Right hindlimb (tissue), 1 donor: ENCODE measurements at places on chromosomes 7 and 10.

- no peak for DNase-seq
Observed at GRCh38 chr7:30837581-30837980, 66.4 kb downstream of the MINDY4 start.

- DNase-seq: no peak
Observed at GRCh38 chr10:75018251-75018650, 93.2 kb upstream of the SAMD8 start.

DNA sequence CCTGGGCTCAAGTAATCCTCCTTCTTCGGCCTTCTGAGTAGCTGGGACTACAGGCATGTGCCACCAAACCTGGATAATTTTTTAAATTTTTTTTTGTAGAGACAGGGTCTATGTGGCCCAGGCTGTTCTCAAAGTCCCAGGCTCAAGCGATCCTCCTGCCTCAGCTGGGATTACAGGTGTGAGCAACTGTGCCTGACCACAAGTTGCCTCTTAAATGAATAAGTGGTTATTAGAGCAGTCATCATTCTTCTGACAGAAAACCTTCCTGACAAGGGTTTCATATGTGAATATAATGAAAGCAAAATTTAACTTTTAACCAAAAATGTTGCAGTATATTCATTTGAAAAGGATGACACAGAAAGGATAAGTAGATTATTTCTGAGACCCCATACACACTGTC, 532.5 kb downstream of the GRM8 start:
- DNase-seq: no peak

DNA sequence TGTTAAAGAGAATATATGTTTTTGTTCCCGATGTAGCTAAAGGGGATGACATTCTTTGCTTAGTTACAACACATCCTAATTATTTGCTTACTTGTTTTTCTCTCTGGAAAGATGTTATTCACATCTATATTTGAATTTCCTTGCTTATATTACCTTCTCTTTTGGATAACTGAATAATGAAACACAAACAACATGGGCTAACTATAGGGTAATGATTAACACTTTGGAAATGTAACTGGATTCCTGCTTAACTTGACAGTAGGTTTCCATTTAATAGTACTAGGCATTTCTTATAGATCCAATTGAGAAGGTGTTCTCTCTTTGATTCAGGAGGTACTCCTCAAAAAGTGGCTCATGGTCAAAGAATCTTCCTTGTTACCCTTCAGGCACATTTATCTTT, 141.1 kb downstream of the CCSER2 start:
- no peak for DNase-seq

- DNase-seq: no peak
Observed at GRCh38 chr7:7221599-7222038, 39.3 kb downstream of the C1GALT1 start.

GRCh38 chr7:75965617-75966016, 28.8 kb downstream of the TMEM120A start:
- DNase-seq: no peak

DNA sequence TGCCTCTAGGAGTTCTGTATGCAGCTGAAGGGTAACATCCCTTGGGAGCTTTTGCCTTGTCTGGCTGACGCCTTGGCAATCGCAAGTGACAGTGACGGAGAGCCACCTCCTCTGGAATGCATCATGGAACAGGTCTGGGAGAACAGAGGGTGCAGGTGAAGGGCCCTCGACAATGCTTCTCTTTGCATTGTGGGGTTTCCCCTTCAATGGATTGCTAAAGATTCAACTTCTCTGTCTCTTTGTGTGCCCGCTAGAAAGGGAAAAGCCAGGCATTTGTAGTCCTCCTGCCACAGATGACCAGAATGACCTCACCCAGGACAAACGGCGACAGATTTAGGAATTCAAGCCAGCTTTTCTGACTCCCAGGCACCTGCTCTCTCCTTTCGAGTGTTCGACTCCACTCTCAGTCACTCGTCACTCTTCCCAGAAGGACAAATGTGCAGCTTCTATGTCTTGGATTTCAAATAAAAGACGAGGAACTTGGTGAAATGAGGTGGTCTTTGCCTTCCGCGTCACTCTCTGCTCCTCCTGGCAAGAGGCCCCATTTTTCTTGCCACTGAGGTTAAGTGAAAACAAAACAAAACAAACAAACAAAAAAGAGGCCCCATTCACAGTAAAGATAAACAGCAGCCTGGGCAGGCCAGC, 26.1 kb downstream of the IL2RA start:
- DNase-seq: no peak

GRCh38 chr10:35306852-35307251, 29.5 kb upstream of the CCNY start:
- no peak for DNase-seq

DNA sequence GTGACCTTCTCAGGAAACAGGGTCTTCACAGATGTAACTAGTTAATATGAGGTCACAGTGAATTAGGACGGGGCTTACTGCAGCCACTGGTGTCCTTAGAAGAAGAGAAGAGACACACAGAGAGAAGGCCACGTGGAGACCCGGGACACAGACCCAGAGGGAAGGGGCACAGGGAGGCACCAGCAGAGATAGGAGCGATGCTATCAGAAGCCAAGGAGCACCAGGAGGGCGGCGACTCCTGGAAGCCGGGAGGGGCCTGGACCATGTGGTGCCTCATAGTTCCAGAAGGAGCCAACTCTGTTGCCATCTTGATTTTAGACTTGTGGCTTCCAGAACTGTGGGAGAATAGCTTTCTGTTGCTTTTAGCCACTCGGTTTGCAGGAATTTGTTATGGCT, 505.9 kb downstream of the TCERG1L start:
- no peak for DNase-seq

GRCh38 chr7:34156336-34156735, 251.0 kb downstream of the BMPER start:
- DNase-seq: no peak

DNA sequence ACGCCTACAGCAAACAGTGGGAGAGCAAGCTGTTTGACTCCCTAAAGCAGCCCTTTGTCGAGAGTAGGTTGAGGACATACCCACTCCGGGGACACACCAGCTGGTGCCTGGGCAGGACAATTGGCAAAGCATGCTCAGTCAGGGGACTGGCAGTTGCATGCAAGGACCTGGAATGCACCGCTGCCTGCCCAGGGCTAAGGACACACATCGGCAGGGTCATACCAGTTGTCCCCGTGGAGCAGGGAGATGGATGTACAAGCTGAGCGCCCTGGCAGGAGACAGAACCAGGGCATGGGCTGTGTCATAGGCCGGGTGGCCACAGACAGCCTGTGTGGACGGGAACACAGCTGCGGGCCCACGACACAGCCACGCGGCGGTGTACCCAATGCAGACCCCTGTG, 18.3 kb upstream of the ELN start:
- no peak for DNase-seq

DNA sequence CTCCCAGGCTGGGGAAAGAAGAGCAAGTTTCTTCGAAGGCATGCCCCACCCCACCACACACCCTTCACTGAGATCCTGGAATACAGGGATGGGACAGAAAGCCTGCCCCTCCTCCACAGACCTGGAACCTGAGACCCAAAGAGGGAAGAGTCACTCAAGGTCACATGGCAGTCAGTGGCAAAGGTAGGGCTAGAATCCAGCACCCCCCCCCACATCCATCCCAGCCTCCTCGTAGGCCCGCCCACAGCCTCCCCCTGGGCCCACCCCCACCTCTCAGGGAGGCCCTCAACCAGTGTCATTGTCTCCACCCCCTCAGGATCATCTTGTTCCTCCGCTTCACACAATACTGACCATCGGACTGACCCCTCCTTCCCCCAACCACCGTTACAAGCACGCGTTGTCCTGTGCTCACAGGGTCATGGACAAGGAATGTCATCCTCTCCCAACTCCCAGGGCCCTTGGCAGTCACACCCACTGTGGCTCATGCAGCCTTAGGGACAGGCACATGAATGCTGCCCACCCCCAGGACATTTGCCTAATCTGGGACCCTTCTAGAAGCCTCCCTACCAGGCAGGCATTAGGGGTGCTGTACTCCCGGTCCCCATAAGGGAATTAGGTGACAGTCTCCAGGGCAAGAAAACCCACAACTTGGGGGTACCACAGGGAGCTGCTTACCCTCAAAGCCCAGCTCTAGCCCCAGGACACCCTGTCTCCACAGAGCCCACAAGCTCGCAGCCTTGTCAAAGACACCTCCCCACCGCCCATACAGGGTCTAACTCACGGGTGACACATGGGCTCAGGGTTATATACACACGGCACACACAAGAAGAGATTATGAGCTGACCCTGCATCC, 1.4 kb downstream of the KCNH2 start:
- no peak for DNase-seq

- no peak for DNase-seq
Observed at GRCh38 chr10:116055917-116056252, 217.1 kb downstream of the GFRA1 start.

- DNase-seq: no peak
Observed at GRCh38 chr7:142248166-142249160, 9.4 kb downstream of the PRSS58 start.

- no peak for DNase-seq
Observed at GRCh38 chr10:13681528-13681927, 94.8 kb downstream of the PRPF18 start.

- no peak for DNase-seq
Observed at GRCh38 chr7:108181073-108181985, 51.2 kb upstream of the LAMB4 start.

GRCh38 chr10:47090903-47091302, 179.7 kb downstream of the PTPN20 start:
- DNase-seq: no peak

GRCh38 chr10:110833234-110833940, 38.3 kb upstream of the PDCD4 start:
- DNase-seq: no peak

GRCh38 chr10:25487266-25487665, 312.5 kb downstream of the GPR158 start:
- DNase-seq: no peak

- peak; percentile 39 for DNase-seq
Observed at GRCh38 chr10:127600479-127600878, 51.4 kb downstream of the NPS start.

DNA sequence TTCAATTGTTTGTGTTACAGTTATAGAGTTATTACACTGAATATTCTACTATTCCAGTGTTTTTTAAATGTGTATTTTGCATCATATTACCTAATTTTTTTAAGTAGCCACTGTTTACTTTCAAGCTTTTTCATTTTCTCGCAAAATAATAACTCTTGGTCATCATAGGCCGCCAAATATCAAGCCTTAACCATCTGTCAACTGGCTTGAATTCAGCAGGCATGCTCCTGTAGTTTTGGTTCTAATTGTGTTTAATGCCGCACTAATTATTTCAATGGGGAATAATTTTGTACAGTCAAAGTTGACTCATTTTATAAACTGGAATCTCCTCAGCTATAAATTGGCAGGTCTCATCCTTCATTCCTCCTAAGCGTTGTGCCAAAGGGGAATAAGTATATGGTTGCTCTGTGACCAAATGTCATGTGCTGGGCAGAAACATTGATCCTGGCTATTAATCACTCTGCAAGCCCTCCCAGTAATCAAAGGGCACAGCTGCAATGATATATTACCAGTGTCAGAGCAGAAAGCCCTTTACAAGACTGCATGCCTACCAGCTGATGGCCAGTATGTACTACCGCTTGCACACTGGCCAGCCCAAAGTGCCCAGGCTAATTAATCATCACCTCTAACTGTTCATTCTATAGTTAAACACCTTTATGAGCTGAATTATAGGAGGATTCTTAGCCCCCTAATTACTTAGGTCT, 74.8 kb downstream of the SKAP2 start:
- DNase-seq: no peak

DNA sequence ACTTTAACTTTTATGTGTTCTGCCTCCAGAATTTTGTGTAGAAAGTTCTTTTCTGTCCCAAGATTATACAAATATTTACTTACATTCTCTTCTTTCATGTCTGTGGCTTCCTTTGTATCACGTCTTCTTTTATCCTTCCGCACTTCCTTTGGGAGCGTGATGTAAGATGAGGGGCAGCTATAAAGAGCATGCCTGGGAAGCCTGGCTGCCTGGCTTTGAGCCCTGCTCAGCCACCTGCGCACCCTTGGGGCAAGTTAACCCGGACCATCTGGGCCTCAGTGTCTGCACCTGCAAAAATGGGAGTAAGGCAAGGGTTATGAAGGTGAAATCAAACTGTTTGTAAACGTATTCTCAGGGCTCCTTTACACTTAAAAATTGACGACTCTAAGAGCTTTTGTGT, 25.2 kb downstream of the PALD1 start:
- DNase-seq: no peak

DNA sequence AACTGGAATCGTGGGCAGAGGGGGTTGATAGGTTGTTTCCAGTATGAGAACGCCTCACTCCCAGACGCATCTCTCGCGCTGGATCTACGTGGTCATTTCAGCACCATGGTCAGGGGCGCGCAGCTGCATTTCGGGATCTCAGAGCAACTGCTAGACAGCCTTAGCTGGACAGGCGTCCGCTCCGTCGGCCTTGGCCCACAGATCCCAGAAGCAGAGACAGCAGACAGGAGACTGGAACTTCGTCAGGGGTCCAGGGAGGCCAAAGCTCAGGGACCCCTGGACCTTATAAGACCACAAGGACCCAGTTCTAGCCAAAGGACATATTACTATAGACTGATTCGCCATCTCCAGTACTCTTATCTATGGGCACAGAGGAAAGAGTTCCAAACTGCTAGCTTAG, 5.3 kb downstream of the NEUROG3 start:
- peak; percentile 78 for DNase-seq

- no peak for DNase-seq
Observed at GRCh38 chr10:61903928-61904344, 2.4 kb downstream of the ARID5B start.

DNA sequence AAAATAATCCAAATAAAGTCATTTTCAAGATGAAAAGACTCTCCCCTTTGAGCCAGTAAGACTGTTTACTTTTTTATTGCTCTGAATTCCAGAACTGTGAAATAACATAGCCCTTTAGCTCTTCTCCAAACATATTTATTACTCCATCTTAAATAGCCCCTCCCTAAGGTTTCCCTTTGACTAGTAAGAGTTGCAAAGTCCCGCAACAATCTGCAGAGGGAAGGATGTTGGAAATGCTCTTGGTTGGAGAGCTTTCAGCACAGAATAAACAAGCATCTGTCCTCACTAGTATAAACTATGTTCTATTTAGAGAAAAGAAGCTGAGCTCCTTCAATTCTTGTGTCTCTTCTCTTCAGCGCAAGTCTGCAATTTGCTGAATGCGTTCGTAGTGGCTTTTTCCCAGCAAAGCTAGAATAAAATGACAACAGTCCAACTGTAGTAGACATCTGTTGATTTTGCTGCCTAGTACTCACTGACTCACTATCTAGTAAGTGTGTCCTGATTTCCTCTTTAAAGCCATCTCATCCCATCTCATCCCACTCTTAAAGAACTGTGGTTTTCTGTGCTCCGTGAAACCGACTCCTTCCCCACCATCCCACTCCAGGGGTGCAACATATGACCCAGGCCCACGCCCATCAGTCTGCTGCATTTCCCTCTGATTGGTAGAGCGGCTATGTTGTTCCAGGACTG, 104.0 kb downstream of the FAM107B start:
- DNase-seq: no peak

DNA sequence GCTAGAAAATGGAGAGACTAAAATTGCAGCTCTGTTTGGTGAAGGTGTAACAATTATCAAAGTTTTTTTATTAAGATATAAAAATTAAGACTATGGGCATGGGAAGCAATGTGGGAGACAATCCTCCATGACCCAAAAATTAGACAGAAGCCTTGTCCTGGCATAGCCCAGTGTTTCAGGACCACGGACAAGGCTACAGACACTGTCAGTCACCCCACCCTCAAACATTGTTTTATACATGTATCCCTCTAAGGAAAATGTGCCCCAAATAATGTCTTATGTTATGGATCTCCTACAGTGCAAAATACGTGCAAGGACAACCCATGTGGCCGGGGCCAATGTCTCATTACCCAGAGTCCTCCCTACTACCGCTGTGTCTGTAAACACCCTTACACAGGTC, 24.0 kb downstream of the HABP2 start:
- DNase-seq: peak; percentile 68

GRCh38 chr7:44769376-44769775, 20.7 kb downstream of the ZMIZ2 start:
- DNase-seq: no peak
